ENCODE measurements at places on chromosomes 6 and 20.

DNA sequence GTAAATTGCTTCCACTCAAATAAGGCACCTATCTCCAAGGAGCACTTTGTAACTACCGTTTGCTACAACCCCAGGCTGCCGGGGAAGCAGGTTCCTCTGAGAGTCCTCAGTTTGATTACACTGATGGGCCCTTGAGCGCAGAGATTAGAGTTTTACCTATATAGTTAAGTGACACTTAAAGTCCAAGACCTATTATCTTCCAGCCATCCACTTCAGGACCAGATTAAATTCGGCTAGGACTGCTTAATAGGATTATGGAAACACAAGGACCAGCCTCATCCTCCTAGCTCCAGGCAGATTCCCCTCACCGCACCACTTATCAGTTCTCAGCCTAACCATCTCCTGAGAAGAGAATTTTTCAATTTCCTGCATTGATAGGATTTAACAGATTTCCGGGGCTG, 64.7 kb upstream of the TIAM2 start:
- DNase-seq: no peak

GRCh38 chr6:56245903-56246351, 1.5 kb downstream of the COL21A1 start:
- no peak for DNase-seq

GRCh38 chr6:44264154-44265006, 971 bp downstream of the NFKBIE start:
- DNase-seq: no peak

DNA sequence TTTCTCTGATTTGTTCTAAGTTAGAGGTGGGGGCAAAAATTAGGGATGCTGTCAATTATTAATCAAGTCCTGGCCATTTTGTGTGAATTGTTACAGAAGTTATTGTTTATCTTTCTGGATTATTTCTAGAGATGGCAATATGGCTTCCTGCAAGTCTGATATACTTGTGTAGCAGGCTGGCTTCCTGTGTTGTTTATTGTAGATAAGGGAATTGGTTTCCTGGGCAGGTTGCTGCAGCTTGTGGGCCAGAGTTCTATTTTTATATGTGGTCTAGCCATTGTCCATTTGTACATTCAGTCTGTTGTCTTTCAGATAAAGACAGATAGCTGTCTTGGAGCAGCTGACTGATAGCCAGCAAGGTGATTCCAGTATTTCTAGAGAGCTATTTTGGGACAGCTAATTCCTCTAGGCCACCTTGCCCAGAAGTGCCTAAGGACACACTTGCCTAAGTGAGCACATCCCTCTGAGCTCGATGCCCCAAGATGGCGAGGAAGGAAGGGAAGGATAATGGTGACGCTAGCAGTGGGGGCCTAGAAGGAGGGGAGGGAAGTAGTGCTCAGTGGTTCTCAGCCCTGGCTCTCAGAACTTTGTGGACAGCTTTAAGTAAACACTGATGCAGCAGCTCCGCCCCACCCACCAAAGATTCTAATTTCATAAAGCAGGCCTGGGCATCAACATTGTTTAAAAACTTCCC, 25.5 kb downstream of the DDO start:
- no peak for DNase-seq

DNA sequence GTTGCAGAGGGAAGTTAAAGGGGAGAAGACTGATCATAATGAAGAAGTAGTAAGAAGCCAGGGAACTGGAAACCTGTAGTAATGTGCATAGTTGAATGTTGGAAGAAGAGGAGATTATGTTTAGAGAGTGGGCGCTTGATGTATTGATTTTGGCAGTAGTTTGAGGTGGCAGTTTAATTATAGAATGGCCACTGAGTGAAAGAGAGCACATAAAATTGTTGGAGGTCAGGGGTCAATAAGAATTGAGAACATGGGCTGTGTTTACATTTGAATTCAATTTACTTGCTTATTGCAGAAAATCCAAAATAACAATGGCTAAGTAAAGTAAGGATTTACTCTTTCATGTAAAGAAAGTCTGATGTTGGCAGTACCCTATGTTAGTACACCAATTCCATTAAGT, 15.7 kb downstream of the VTA1 start:
- no peak for DNase-seq

GRCh38 chr6:134164300-134164699, 111.9 kb upstream of the SLC2A12 start:
- DNase-seq: no peak

DNA sequence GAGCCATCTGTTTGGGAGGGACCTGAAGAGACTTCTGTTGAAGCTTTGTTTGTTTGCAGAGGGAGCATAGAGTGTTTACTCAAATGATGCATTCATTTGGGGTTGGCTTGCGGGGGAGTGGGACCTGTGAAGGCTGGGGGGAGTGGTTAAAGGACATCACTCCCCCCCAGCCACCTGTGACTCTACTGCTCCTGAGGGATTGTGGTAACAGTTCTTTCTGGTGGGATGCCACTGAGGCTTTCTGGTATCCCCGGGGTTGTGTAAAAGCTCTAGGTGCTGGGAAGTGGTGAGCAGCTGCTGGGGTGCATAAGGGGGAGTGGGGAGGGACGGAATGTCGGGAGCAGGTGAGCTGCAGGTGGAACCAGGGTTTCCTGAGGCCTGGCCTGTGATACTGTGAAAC, 239.2 kb upstream of the QKI start:
- DNase-seq: no peak

- no peak for DNase-seq
Measured at GRCh38 chr20:47540443-47541354, 39.0 kb downstream of the NCOA3 start.

GRCh38 chr6:133594652-133595110, 294.2 kb upstream of the TCF21 start:
- no peak for DNase-seq

- peak; percentile 80 for DNase-seq
Measured at GRCh38 chr6:132063738-132064137, 112.6 kb upstream of the CCN2 start.

DNA sequence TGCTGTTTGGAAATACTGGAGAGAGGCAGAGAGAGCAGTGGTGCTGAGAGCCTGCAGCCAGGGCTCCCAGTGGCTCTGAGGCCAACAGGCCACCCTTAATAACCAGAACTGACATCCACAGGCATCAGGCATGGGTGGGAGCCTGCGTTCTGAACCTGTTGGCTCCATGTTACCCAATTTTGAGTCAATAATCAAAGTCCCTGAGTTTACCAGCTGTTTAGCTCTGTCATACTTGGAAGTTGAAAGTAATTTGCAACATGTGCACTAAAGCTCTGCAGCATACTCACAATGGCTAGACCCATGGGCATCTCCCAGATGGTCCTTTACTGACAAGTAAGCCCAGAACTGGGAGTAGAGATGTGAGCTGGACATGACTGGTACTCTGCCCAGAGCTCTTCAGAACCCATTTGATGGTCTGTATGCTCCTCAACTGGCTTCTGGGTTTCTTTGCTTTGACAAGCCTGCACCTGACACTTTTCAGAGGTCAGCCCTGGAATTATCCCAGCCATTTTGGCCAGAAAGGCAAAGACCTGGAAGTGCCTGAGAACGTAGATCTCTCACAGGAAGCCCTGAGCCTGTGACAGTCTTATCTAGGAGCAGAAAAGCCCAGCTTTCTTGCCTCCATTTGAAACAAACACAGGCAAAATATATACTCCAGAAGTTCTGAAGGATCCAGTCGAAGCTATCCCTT, 122.4 kb upstream of the CITED2 start:
- DNase-seq: no peak

GRCh38 chr6:18432180-18432579, 45.0 kb downstream of the RNF144B start:
- peak; percentile 71 for DNase-seq

DNA sequence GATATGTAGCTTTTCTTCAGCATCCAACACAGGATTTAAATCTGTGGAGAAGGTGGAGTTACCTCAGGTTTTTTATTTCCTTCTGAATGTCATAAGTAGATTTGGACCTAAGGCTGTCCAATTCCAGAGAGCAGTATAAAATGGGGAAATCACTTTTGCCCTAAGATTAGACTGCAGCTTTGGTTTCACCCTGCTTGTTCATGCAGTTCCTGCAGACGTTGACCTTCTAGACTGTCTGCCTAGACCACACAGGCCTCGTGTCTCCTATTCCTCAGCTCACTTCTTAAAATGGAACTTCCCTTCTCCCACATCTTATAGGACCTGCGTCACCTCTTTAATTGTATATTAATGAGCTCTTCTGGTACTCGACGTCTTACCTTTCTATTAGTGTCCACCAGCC, 26.0 kb upstream of the C6orf62 start:
- no peak for DNase-seq

DNA sequence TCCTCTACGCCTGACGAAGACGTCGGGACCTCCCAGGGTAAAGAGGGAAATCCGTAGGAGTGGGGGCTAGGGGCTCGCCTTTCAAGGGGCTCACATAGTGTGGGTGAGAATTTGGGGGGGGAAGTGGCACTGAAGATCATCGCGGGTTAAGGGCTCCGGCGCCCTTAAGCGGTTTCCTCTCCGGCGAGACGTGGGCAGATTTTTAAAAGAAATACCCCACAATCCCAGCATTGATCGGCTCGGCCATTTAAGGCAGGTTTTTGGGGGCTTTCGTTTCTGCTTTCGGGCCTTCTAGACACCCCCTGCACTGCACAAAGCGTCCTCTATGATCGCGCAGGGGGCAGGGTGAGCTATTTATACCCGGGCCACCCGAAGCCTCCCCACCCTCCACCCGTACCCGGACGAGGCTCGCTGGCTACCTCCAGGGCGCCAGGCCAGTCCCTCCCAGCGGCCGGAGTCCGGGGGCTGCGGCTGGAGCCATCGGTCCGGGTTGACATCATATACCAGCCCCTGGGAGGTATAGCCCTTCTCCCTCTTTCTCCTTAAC, 1.2 kb downstream of the NKX2-2 start:
- DNase-seq: no peak

DNA sequence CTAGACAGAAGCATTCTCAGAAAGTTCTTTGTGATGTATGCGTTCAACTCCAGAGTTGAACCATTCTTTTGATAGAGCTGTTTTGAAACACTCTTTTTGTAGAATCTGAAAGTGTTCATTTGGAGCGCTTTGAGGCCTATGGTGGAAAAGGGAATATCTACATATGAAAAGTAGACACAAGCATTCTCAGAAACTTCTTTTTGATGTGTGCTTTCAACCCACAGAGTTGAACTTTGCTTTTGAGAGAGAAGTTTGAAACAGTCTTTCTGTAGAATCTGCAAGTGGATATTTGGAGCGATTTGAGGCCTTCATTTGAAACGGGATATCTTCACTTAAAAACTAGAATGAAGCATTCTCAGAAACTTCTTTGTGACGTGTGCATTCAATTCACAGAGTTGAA, 582.6 kb upstream of the ZNF337 start:
- no peak for DNase-seq

- DNase-seq: no peak
Measured at GRCh38 chr20:46699651-46700359, 9.6 kb upstream of the SLC2A10 start.

DNA sequence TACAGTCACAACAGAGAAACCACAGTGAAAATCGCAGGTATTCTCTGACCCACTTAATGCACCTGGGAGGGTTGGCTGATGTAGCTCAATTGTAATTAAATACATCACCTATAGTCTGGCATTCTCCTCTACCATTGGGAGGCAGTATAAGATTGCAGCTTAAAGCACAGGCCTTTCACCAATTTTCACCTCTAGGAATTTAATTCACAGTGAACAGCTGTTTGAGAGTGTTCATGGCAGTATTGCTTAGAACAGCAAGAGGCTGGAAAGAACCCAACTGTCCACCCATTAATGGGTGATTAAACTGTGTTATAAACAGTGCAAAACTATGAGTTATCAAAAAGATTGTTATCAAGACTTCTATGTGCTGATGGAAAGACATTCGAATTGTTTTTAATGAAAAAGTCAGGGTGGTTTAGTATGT, 2.0 kb downstream of the EDEM2 start:
- peak; percentile 19 for DNase-seq

DNA sequence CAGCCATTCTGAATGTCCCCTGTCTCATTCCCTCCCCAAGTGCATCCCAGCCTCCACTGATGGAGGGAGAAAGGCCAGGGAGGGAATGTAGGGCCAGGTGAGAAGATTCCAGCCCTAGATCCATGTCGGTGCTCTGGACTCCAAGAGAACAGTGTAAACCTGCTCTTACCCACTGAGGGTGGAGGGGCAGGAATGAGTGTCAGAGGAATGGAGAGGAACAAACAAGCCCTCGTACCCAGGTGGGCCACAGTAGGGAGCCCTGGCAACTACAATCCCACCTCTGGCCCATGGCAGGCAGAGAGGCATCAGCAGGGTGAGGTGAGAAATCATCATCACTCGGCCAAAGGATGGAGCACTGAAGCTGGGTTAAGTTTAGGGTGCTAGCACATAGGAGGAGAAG, 54.6 kb downstream of the STAU1 start:
- no peak for DNase-seq

- DNase-seq: no peak
Measured at GRCh38 chr6:52351879-52352238, 10.1 kb upstream of the PAQR8 start.

GRCh38 chr6:125829433-125829832, 38.7 kb downstream of the NCOA7 start:
- no peak for DNase-seq

DNA sequence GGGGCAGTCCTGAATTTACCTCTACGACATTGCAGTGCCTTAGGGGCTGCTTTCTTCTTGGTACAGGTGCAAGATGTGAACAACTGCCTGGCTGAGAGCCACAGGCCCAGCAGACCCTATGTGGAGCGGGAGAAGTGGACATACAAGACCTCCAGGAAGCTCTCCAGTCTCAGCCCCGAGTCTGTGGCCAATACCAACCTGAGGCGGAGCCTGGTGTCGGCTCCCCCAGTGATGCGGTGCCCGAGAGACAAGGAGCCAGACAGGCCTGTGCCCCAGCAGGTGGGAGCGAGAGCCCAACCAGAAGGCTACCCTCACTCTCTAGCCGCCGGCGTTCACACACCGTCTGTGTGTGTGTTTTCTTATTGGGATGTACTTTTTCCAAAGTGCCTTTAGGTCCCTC, 59.6 kb downstream of the EFCAB8 start:
- no peak for DNase-seq

GRCh38 chr6:18897350-18897749, 510.2 kb downstream of the RNF144B start:
- no peak for DNase-seq

DNA sequence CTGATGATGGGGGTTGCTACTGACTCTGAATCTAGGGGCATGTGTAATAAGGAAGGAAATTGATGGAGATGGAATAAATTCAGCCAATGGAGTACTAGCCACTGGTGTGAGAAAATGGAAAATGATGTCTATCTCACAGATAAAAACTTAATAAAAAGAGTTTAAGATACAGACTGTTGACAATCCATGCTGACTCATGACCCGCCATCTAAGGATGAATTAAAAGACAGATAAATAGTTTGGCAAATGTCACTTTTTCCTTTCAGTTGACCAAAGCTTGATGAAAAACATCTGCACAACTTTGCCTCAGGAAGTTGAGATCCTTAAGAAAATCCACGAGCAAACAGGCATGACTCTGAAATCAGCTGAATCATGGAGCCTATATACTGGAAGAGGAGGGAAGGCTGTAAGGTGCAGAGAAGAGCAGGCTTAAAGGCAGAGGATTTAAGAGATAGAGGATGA, 82.6 kb upstream of the BMP5 start:
- no peak for DNase-seq

- DNase-seq: no peak
Measured at GRCh38 chr6:56385981-56386593, 138.7 kb upstream of the COL21A1 start.

Data from foreskin keratinocyte (primary cell).